Uterine smooth muscle cell (primary cell): ENCODE measurements at places on chromosomes 5 and 9. TPM values are rescaled to one million over a fixed set of nuclear protein-coding genes. Genes with fewer than 3 reads are reported as not detected.

Gene EPB41L4A
- total RNA-seq: 0.75 and 1.00 TPM in 2 replicates

Gene PRLR
- 1.2 and 1.7 TPM in 2 replicates for total RNA-seq

Gene SLC34A3
- total RNA-seq: not detected in 2 replicates

Gene CCDC180
- 1.1 and 4.5 TPM in 2 replicates for total RNA-seq

Gene RETREG1
- 4.3 and 6.6 TPM in 2 replicates for total RNA-seq

Gene ADAMTS16
- 0.77 and 1.1 TPM in 2 replicates for total RNA-seq

Gene SPINK5
- not detected in 2 replicates for total RNA-seq

Gene CTXN3
- not detected in 2 replicates for total RNA-seq

Gene TMEM174
- not detected in 2 replicates for total RNA-seq

Gene KIF24
- total RNA-seq: 1.4 and 5.2 TPM in 2 replicates

Gene FCHO2
- total RNA-seq: 9.5 and 13.9 TPM in 2 replicates

Gene ASS1
- 45.8 and 186 TPM in 2 replicates for total RNA-seq

Gene TRIM7
- total RNA-seq: 2.1 and 2.4 TPM in 2 replicates

Gene PCDHA6
- total RNA-seq: 0.77 and 1.4 TPM in 2 replicates

Gene SLC36A2
- not detected in 2 replicates for total RNA-seq

Gene TAF11L5
- total RNA-seq: not detected in 2 replicates

Gene SELENOP
- 25.0 and 63.2 TPM in 2 replicates for total RNA-seq

Gene SHISAL2B
- total RNA-seq: 0.25 TPM in 1 of 2 replicates, not detected in the other
